Activated CD8-positive, alpha-beta memory T cell treated with anti-CD3 and anti-CD28 coated beads for 48 hours (primary cell): ENCODE measurements at places on chromosomes 5 and 9.

DNA sequence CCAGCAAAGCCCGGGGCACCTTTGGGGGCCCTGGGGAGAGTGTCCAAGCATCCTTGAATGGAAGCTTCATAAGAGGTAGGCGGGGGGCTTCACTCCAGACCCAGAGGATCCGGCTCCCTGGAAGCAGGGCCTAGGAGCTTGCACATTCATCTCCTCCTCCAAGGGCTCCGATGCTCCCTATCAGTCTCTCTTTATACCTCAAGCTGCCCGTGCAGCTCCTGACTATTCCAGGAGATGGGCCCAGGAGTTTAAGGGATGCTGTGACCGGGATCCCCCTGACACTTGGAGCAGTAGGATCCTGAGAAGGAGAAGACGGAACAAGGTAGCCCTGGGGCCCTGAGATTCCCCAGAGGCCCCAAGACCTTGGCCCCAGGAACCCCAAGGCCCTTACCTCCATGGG, 25.9 kb downstream of the CSF1R start:
- no peak for DNase-seq

DNA sequence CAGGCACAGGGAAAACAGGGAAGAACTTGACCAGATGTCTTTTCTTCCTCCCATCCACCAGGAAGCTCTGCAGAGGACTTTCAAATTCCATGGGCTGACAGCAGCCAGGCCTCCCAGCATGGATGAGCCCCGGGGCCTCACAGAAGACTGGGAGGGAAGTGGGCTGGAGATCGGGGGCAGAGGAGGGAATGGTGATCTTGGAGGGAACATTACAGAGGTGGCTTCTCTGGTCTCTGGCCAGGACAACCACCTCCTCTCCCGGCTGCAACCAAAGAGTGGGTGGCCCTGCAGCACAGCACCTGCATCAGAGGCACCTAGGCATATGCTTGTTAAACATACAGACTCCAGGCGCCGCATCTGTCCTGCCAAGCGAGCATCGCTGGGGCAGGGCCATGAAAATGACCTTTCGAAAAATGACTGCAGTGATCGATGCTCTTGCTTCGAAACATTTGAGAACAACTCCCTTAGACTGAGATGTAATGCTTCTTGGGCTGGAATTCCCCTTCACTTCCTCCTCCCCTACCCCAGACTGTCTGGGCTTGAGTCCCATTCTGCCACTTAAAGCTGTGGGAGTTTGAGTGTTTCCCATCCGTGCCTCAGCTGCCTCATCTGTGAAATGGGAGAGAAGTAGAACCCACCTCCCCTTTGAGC, 68.7 kb upstream of the UNC5A start:
- no peak for DNase-seq

- DNase-seq = no peak
Measured at GRCh38 chr5:179316111-179316551, 29.1 kb downstream of the ADAMTS2 start.

- no peak for DNase-seq
Measured at GRCh38 chr9:117906763-117907162, 202.6 kb downstream of the TLR4 start.

GRCh38 chr5:40683305-40683704, 3.6 kb downstream of the PTGER4 start:
- DNase-seq = no peak

DNA sequence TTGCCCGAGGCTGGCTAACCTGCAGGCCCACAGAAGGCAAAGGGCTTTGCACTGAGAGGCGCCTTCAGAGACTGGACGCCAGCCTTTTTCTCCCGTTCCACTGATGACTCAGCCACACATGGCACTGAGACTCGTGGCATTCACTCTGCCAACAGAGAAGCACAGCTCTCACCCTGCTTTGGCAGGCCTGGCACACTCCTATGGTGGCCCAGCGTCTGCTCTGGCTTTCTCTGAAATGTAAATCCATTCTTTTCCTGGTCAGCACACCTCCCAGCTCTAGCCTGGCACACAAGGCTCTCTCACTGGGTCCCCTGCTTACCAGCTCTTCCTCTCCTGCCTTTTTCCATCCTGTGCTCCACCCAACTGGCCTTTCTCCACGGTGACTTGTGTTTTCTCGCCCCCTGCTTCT, 5.9 kb upstream of the MELK start:
- no peak for DNase-seq

DNA sequence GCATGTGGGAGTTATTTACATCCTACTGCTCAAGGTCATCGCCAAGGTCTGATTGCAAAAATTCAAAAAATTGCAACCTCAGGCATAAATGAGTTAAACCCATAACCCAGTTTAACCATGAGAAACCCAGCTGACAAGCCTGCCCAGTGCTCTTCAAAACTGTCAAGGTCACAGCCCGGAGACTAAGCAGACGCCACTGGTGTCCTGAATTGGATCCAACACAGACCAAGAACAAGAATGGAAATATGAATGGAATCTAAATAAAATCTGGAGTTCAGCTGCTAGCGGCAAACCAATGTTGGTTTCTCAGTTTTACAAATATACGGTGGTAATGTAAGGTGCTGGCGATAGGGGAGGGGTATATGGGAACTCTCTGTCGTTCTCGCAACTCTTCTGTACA, 201.5 kb upstream of the MVB12B start:
- DNase-seq = no peak

GRCh38 chr9:111456529-111456928, 27.7 kb downstream of the ECPAS start:
- no peak for DNase-seq

DNA sequence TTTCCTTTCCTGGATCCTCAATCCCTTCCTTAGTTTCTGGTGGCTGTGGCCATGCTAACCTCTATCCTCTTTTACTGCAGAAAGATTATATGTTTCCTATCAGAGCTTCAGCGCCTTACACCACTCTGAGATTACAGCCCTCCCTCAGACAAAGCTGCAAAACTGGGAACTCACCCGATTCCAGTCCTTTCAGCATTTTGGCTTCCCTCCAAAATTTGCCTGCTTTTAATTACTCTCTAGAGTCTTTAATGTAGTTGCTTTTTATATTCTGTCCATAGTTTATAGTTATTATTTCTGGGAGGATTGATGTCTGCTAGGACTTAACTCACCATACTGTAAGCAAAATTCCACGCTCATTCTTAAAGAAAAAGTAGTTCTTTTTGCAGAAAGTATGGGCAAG, 110.2 kb downstream of the NSG2 start:
- no peak for DNase-seq

GRCh38 chr5:43042626-43043399, 2.7 kb upstream of the ANXA2R start:
- no peak for DNase-seq

DNA sequence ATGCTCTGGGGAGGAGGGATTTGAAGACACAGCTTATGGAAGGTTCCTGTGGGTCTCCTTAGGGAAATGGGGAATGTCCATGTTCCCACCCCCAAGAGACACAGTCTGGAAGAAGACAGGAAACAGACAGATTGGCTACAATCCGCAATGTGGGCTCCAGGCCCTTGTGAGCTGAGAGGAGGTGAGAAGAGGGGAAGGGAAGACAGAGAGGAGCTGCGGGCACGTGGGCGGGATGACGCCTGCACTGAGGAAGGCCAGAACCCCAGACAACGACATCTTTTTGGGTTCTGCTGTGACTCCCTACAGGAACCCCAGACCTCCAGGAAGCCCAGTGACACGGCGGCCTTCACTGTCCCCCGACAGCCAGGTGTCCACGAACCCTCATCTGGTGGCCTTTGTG, 29.9 kb upstream of the NKD2 start:
- DNase-seq = no peak

DNA sequence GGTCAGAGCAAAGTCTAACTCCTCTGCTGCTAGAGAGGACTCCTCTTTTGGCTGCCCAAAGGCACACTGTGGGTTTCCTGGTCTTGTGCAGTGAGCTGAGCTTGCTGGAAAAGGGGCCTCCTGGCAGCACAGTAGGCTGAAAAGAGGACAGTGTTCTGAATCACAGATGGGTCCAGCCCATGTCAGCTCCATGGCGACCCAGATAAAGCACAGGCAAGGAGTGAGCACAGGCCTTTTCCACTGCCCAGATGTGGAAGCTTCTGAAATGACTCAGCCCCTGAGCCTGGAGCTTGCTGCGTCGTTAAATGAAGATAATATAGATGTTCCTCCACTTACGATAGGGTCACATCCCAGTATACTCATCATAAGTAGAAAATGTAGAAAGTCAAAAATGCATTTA, 8.1 kb downstream of the CCDC180 start:
- DNase-seq = no peak

GRCh38 chr5:133510634-133511262, 101.6 kb downstream of the FSTL4 start:
- DNase-seq = no peak

DNA sequence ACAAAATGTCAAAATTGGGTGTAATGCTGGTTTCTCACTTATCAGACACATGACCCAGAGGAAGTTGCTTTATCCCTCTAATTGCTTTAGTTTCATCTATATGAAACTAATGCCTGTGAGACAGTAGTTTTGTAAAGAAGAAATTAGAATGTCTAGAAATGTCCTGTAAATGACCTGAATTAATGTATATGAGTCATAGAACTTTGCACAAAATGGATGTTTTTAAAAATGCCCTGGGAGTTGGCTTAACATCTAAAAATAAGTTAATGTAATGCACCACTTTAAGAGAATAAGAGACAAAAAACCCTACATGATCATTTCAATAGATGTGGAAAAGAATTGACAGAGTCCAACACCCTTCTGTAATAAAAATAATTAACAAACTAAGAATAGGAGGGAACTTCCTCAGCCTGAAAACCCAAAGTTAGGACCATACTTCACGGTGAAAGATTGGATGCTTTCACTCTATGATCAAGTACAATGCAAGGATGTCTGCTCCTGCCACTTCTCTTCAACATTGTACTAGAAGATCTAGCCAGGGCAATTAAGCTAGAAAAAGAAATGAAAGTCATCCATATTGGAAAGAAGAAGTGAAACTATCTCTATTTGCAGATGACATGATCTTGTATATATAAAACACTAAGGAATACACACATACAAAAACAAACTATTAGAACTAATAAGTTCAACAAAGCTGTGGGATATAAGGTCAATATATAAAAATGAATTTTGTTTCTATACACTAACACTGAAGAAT, 117.9 kb downstream of the MELK start:
- no peak for DNase-seq

DNA sequence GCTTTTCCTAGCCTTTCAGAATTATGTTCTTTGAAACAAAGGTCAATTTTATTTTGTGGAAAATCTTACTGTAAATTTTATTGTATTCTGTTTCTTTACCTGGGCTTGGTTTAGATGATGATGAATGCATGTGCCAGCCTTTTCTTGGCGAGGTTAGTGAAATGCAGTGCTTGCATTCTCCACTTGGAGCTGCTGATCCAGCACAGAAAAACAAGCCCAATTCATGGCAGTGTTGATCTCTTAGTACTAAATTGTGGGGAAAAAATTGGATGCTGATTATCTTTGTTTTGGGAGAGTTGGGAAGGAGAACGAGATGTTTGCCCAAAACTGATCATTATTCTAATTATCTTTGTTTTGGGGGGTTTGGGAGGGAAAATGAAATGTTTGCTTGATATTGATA, 3.7 kb downstream of the HABP4 start:
- DNase-seq = no peak

DNA sequence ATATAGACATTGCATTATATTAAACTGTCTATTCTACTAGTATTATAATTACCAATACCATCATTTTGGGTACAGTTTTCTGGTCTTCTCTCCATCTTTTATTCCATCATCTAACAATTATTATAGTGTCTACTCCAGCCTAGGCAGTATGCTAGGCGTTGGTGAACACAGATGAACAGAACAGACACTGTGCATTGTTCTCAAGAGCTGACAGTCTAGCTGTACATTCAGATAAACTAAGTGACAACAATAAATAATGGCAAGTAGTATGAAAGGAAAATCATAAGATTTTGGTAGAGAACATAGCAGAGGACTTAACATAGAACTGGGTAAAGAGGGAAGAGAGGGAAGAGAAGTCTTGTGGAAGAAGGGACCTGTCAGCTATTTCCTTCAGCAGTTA, 12.5 kb upstream of the SGCD start:
- DNase-seq = no peak

DNA sequence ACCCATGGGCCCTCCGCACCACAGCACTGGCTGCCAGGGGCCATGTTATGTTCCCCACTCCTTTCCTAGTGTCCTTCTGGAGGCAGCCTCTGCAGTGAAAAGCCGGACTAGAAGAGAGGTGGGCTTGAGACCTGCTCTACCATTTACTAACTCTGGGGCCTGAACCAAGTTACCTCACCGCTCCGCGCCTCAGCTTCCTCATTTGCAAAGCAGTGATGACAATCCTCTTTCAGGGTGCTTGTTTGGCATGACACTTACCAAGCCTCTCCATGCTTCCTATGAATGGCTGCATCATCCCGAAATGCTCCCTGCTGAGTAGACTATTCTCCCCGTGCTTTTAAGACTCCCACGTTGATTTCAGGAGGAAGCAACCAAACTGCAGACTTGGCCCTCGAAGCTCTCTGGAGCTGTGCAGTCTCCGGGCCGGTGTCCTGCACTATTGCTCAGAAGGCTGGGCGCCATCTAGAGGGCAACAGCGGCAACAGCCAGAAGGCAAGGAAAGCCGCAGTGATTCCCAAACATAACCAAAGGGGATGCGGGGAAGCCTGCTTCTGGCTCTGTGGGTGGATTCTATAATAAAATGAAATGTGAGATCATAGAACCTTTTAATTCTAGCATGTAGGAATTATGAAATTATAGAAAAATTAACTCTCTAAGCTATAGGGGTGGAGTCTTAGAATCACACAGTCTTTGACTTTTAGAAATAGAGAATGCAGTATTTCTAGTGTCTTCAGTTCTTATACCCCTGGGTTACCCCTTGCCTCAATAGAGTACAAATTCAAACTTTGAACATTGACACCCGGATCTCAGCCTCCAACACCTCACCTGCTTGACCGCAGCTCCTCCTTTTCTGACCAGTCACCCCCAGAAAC, 599.8 kb upstream of the BRINP1 start:
- peak; percentile 0 for DNase-seq

DNA sequence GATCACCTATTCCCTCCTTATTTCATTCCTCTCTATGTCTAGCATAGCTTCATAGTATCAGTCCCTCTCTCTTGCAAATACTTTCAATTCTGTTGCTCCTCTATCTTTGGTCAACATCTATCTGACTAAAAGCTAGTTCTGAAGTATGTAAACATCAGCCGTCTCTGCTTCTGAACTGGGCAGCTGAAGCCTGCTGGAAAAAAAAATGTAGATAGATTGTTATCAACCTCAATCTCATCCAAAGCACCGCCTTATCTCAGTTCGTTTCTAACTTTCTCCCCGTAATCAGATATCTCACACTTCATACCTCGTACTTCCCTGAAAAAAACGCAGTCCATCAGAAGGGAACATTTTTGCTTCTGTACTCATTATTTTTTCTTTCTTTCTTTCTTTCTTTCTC, 4.5 kb upstream of the SEMA6A start:
- DNase-seq = no peak

- no peak for DNase-seq
Measured at GRCh38 chr5:135181653-135182052, 147.6 kb upstream of the PITX1 start.

DNA sequence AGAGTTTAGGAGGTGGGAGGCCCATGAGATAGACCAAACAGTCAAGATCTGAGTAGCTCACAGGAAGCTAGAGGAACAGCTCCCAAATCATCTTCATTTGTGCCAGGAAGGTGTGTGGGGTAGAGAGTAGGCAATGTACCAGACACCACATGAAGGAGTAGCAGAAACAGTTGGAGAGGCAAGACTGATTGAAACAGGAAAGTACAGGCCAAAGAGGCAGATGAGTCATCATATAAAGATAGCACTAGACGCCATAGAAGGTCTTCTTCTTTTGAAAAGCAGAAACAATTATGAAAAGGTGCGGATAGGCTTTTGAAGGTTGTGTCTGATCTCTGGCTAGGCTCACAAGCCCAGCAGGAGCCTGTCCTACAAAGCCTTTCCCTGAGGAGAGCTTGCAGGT, 62.7 kb upstream of the PALM2AKAP2 start:
- DNase-seq = no peak
